ENCODE measurements at places on chromosomes 2 and 18.

GRCh38 chr2:237294460-237294859 is 119.5 kb downstream of the COL6A3 start:
- no peak for DNase-seq

DNA sequence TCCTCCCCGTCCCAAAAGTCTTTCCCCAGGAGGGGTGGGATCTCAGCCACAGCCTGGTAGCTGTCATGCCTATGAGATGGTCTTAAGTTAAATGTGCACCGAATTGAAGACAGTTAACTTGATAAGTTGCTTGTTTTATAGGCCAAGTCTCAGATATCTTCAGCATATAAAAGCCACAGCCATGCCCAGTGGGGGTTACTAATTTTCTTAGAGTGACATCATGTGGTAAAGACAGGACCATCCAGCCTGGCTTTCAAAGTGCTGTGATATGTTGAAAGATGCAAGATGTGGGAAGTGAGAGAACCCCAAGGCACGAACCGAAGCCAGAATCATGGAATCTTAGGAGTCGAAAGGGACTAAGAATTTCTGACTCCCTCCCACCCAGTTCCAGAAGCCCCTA is 42.1 kb upstream of the FAM124B start:
- DNase-seq, result no peak

GRCh38 chr2:230938516-230939065 is 13.5 kb upstream of the GPR55 start:
- no peak for DNase-seq

- DNase-seq, result no peak
These were observed 99.5 kb upstream of the MAP3K20 start for GRCh38 chr2:172976116-172976515.

- DNase-seq, result peak; percentile 67
These were observed 56.6 kb downstream of the CLHC1 start for GRCh38 chr2:55175254-55176093.

GRCh38 chr2:97951155-97951680 is 44.5 kb downstream of the TMEM131 start:
- DNase-seq, result no peak

GRCh38 chr2:46118656-46119371 is 178.4 kb upstream of the EPAS1 start:
- DNase-seq, result no peak

DNA sequence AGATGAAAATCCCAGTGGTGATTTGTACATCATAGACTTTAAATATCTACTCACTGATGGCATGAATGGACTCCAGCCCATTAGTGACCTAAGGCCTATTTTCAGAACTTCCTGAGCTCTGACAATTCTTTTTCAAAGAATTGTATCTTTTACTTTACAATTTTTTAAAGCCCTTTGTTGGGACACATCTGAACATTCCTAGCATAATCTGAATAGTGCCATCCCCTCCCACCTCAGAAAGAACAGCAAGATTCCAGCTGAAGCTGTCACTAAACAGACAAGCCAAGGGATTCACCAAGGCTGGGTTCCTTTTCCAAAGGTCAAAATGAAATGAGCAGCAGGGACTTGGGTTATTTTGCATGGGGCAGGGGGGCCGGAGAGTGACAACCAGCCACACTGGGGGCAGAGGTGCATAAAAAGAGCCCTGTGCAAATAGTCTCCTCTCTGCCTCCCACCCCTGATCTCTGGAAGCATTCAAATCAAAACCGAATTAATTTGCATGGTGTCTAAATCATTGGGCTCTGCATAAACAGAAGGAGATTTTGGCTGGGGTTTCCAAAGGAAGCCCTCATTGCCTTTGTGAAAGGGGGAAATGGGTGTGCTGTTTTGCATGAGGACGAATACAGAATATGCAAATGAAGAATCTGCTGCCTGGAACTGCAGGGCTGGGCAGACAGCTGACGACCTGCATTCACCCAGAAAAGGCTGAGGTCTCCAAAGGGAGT is 17.2 kb downstream of the EPHA4 start:
- no peak for DNase-seq

GRCh38 chr2:236833501-236834073 is 252.1 kb upstream of the COPS8 start:
- DNase-seq, result no peak

DNA sequence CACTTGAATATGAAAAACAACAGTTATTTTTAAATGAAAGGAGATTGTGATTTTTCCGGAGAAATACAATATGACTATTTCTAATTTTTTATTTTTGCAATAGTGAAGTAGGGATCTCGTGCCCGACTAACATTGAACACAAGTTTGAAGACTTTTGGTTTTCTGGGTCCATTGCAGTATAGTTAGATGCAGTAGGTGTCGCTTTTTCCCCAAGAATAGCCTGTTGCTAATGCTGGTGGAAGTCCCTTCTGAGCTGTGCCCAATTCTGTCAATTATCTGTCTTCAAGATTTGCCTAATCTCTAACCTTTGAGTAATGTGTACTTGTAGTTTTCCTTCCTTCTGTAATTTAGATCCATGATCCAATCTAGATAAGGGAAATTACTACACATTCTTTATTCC is 36.5 kb downstream of the SEMA4F start:
- peak; percentile 19 for DNase-seq

DNA sequence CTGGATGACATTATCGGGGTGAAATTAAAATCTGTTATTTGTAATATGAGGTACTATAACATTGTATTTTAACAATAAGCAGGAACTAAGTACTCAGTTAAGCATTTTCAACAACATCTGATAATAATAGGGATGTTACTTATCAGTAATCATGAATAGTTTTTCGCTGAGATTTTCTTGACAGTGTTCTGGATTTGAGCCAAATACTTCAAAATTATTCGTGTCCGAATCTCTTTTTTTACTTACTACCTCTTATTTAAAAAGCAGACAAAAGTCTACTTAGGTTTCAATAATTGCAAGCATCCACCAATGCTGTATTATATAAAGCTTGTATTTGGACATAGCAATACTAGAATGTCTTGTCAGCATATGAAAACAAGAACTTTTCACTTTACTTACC is 6.4 kb upstream of the ANKRD12 start:
- no peak for DNase-seq

DNA sequence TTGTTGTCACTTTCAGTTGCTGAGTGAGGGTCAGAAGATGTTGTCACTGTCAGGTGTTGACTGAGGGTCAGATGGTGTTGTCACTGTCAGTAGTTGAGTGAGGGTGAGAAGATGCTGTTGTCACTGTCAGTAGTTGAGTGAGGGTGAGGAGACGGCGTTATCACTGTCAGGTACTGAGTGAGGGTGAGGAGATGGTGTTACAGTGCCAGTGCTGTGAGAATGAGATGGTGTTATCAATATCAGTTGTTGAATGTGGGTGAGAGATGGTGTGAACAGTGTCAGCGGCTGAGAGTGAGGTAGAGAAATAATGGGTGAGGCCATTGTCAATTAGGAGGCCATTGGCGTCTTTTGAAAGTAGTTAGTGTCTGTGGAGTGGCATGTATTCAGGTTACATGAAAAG is 1.6 kb upstream of the ATP9B start:
- no peak for DNase-seq

DNA sequence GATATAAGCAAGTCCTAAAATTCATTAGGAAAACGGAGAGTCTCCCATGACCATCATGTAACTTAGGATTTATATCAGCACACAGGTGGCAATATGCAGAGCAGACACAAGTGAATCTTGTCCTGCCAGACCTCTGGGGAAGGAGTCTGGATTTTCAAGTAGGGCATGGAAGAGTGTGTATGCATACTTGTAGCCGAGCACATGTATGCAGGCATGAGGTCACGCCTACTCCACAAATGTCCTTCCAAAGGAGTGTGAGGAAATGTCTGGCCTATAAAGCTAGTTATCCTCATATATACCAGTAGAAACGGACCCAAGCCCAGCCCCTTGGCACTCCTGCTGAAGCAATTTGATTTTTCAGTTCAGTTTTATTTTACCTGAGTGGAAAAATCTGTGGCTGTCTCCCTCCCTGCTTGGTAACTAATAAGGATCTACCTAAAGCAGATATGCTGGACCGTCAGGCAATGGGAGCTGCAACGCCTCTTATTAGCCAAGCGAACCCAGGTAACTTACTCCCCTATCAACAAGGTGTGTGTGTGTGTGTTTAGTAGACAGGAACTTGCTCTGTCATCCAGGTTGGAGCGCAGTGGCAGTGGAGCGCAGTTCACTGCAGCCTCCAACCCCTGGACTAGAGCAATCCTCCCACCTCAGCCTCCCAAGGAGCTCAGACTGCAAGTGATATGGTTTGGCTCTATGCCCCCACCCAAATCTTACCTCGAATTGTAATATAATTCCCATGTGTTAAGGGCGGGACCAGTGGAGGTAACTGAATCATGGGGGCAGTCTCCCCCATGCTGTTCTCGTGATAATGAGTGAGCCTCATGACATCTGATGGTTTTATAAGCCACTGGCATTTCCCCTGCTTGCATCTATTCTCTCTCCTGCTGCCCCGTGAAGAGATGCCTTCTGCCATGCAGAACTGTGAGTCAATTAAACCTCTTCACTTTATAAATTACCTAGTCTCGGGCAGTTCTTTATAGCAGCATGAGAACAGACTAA is 2.8 kb downstream of the STAT1 start:
- no peak for DNase-seq

- DNase-seq, result no peak
These were observed 5.4 kb downstream of the METTL21A start for GRCh38 chr2:207619764-207620203.

- no peak for DNase-seq
These were observed 36.2 kb downstream of the EFEMP1 start for GRCh38 chr2:55887351-55887750.

GRCh38 chr2:242012956-242013764 is 143.6 kb downstream of the RTP5 start:
- DNase-seq, result no peak
